ENCODE measurements at places on chromosomes 1 and 21.

- no peak for DNase-seq
Measured at GRCh38 chr1:9228609-9229008, 6.0 kb upstream of the H6PD start.

DNA sequence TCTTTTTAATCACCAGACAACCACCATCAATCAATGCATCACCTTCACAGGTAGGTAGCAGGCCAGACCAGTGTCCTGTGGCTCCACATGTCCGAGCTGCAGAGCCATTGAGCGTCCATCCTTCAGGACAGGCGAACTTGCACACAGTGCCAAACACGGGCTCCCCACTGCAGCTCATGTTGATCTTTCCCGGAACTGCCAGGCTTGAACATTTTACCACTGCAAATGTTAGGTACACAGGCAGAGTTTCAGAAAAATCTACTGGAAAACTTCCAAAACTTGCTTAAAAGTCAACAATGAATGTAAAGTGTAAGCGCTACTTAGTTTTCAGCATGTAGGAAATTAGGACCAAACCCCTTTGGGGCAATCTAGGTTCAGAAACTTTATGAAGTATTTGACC is 6.6 kb downstream of the SELE start:
- DNase-seq = no peak

DNA sequence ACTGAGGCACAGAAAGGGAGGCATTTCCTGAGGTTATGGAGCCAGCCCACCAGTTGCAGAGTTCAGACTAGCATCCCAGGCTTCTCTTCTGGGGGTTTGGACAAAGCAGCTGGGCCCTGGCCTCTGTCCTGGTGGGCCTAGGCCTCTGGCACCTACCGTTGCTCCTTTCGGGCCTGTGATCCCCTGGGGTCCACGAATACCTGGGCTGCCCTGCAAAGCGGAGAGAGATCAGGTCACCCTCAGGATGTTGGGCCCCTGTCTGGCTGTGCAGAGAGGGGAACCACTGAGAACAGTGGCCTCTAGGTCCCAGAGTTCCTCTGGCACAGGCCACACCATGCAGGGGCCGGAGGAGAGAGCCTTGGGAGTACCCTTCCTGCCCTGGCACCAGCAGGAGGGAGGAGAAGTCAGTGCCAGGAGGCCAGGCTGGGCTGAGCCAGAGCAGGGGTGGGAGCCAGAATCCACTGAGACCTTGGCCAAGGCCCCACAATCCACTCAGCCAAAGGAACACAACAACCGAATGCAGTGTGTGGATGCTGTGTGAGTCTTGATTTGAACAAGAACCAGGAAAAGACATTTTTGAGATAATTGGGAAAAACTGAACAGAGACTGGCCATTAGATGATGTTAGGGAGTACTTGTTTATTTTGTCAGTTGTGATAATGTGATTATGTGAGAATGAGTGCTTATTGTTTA is 8.9 kb downstream of the COL9A2 start:
- DNase-seq = no peak

DNA sequence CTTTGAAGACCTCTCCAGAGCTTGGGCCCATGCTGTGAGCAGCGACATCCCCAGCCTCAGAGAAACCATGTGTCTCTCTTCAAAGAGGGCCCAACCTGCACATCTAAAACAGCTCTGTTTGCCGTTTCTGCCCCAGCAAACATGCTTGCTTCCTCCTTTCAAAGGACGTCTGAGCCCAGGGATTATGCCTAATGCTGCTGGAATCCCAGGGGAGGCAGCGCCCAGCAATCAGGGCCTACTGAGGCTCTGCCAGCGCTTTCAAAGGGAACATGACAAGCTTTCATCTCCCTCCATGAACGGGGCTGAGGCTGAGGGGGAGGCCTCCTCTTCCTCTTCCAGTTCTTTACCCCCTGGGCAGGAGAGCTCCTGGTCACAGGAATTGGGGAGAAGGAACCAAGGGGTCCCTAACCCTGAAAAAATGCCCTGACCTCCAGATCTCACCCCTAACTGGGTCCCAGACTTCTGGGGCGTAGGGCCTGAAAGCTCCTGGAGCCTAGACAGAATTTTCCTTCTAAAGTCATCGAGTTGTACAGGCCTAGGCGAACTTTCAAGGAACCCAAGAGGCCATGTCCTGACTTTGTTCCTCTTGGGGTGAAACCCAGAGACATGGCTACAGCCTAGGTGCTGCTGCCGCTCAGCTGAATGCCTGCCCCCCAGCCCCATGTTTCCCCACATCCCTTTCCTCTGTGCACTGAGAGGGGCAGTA is 13.4 kb upstream of the ASCL5 start:
- DNase-seq = no peak
